Erythroblast (primary cell): ENCODE measurements at places on chromosomes 7 and 10.

DNA sequence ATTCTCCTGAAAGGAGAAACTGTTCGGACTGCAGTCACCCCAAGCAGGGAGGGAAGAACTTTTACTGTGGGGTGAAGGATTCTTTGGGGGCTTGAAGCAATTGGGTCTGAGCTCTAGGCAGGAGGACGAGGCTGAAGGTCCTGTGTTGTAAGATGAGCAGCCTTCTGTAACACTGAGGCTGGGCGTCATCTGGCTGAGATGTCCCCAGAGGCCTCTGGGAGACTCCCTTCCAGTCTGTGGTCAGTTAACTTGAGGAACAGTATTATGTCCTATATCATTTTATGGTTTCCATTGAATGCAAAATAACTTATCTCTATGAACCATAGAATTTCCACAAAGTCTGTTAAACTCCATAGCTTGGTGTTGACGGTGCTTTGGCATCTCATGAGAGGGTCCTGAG is 26.3 kb downstream of the FIGNL1 start:
- no peak for DNase-seq

GRCh38 chr7:128274884-128275603 is 34.0 kb downstream of the LEP start:
- no peak for DNase-seq

DNA sequence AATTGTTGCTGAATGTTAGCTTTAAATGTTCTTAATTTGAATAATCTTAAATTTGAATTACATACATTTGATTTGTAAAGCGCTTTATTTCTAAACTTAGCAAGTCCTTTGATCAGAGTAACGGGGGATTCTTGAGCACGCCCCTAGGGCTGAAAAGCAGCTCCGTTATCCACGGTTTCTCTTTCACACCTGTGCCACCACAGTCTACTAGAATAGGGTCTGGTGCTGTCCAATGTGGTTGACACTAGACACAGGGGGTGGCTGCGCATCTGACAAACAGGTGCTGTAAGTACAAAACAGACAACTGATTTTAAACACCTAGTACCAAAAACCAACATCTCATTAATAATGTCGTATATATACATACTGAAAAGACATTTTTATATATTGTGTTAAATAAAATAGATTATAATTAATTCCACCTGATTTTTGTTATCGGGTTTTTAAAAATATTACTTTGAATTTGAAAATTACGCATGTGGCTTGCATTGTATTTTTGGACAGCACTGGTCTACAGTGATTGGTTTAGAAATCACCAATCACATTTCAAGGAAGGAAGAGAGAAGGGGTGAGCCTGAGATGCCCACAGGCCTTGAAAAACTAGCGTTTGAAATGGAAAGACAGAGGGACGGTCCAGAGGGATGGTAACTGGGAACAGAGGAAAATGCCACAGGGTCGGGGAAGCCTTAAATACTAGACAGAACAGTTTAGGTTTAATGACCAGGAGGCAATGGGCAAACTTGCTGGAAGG is 7.3 kb downstream of the SEPHS1 start:
- DNase-seq: no peak

- DNase-seq: no peak
Measured at GRCh38 chr7:50508471-50508943, 56.7 kb downstream of the DDC start.
